ENCODE measurements at places on chromosomes 3 and 15. TPM values are rescaled to one million over a fixed set of nuclear protein-coding genes. Genes with fewer than 3 reads are reported as not detected.

Gene ZIC4
- total RNA-seq: 0.08 TPM

Gene ABI3BP
- total RNA-seq: 10.4 TPM

GRCh38 chr3:187636528-187636927 lies 33.7 kb downstream of the SST start:
- no peaks in the 10 kb centered on the region for H3K27me3 ChIP-seq
- no peak overlapping the region for H3K27ac ChIP-seq
- no peak for DNase-seq
- H3K4me1 ChIP-seq: peaks cover 3% of the 10 kb centered on the region
- H3K36me3 ChIP-seq: no peaks in the 10 kb centered on the region

DNA sequence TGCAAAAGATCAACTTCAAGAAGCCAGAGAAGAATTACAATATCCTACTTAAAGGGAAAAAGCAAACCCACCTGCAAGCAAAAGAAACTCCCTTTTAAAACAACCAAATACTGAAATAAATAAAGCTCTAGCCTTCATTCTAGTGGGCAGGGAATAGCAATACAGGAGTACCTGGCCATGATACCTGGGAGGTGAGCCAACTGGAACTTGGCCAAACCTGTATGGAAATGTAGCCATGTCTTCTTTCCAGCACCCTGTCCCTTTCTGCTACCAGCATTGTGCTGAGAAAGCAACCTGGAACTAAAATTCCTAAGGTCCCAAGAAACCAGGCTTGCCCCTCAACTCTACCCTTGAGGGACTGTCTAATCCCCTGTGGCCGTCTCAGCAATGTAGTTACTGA lies 530.0 kb downstream of the EPHB1 start:
- no peaks in the 10 kb centered on the region for H3K27me3 ChIP-seq
- H3K4me1 ChIP-seq: no peaks in the 10 kb centered on the region
- no peak overlapping the region for H3K4me3 ChIP-seq
- DNase-seq: no peak
- H3K36me3 ChIP-seq: no peaks in the 10 kb centered on the region

DNA sequence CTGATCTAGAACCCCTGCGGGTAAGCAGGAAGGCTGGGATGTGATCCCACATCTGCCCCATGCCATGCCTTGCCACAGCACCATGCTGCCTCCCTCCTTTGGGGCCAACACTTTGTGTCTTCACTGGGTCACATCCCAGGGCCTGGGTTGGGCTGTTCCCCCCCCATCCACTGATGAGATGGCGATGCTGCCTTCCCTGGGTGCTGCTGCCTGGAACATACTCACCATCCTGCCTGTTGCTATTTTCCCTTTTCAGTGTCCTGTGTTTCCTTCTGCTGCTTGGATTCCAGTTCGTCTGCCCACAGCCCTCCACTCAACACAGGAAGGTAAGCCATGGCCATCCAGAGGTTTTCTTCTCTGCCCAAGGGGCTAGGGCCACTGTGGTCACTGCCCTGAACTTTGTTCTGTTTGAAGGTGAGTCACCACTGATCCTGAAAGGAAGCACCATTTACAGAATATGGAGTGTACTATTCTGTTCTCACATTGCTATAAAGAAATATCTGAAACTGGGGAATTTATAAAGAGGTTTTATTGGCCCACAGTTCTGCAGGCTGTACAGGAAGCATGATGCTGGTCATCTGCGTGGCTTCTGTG lies 39.4 kb downstream of the THSD4 start:
- DNase-seq: no peak
- no peak overlapping the region for H3K27ac ChIP-seq
- no peaks in the 10 kb centered on the region for H3K36me3 ChIP-seq

- H3K27ac ChIP-seq: peak overlapping the region; percentile 27
- no peak for DNase-seq
- H3K27me3 ChIP-seq: no peaks in the 10 kb centered on the region
Measured at GRCh38 chr3:172750069-172750367, 508 bp upstream of the ECT2 start.

DNA sequence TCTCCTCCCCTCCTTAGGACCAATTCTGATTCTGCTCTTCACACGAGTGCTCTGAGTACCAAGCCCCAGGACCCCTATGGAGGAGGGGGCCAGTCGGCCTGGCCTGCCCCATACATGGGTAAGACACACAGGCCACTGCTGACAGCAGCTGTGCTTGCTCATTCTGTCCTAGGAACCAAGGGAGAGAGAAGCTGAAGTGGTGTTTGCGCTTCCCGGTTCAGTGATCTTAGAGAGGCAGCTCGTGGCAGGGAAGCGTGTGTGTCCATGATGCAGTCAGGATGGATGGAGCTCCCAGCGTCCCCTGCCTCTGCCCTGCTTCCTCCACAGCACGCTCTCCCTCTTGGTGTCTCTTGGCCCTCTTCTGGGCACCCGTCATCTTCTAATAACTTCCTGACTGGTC lies 77.6 kb downstream of the CRTC3 start:
- DNase-seq: no peak
- H3K27me3 ChIP-seq: no peaks in the 10 kb centered on the region
- H3K27ac ChIP-seq: no peak overlapping the region
- H3K4me1 ChIP-seq: peaks cover 30% of the 10 kb centered on the region

GRCh38 chr15:69577397-69577796 lies 124.8 kb downstream of the RPLP1 start:
- no peak overlapping the region for H3K4me3 ChIP-seq
- H3K27me3 ChIP-seq: peaks cover 7% of the 10 kb centered on the region
- DNase-seq: no peak
- H3K4me1 ChIP-seq: peaks cover 4% of the 10 kb centered on the region
- no peaks in the 10 kb centered on the region for H3K36me3 ChIP-seq

DNA sequence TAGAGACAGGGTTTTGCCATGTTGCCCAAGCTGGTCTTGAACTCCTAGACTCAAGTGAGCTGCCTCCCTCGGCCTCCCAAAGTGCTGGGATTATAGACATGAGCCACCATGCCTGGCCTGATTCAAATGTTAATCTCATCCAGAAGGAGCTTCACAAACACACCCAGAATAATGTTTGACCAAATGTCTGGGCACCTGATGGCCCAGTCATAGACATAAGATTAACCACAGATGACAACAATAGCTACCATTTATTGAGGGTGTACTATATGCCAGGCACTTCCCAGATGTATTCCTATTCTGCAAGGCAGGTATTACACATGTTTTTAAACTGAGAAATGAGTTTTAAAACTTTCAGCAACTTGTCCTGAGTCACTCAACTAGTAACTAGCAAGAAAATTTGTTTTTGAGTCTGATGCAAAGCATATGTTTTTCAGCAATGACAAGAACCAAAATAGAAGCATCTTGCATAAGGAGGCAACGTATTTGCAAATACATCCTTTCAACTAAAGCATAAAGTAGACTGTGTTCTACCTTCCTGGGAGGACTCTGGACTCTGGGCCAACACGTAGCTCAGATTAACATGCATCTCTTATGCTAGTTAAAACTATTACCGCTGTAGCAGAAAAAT lies 8.1 kb upstream of the SPG21 start:
- DNase-seq: no peak
- H3K27ac ChIP-seq: no peak overlapping the region
- no peaks in the 10 kb centered on the region for H3K27me3 ChIP-seq
- H3K36me3 ChIP-seq: no peaks in the 10 kb centered on the region

DNA sequence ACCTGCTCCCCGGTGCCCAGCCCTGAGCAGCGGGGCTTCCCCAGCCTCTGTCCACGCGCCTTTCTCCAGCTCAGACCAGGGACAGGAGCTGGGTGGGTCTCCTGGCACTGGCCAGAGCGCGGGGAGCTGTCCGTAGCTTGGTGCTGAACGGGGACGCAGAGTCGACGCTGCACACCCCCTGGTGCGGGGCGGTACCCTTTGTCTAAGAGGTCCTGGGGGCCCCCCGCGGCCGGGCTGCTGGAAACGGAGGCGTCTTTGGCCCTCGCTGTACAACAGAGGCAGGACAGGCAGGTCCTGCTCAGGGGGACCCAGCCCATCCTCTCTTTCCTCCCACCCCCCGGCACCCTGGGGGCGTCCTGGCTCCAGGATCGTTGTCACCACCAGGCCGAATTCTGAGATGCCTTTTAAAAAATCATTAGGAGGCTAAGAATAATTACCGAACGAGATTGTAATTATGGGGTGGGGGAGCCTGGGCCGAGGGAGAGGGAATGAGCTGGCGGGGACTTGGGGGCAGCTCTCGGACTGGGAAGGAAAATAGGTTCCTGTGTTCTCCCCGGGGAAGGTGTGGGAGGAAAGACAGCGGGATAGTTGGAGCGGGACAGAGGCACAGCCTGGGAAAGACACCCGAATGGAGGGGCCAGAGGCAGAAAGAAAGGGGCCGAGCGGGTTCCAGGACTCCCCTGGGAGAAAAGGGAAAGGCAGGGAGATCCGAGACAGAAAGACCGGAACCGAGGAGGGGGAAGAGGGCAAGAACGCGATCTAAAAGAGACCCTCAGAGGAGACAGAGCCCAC lies 4.1 kb upstream of the SKOR1 start:
- H3K27ac ChIP-seq: no peak overlapping the region
- no peak overlapping the region for H3K4me3 ChIP-seq
- H3K27me3 ChIP-seq: peaks cover 88% of the 10 kb centered on the region
- no peaks in the 10 kb centered on the region for H3K36me3 ChIP-seq

Measured in hepatocyte (in vitro differentiated cells).